OCI-M1 (cell line): ENCODE measurements at places on chromosomes 7 and 10.

GRCh38 chr7:17274551-17275245, 23.8 kb upstream of the AHR start:
- peak; percentile 87 for DNase-seq

- no peak for DNase-seq
Measured at GRCh38 chr7:55438757-55439525, 73.8 kb downstream of the LANCL2 start.

DNA sequence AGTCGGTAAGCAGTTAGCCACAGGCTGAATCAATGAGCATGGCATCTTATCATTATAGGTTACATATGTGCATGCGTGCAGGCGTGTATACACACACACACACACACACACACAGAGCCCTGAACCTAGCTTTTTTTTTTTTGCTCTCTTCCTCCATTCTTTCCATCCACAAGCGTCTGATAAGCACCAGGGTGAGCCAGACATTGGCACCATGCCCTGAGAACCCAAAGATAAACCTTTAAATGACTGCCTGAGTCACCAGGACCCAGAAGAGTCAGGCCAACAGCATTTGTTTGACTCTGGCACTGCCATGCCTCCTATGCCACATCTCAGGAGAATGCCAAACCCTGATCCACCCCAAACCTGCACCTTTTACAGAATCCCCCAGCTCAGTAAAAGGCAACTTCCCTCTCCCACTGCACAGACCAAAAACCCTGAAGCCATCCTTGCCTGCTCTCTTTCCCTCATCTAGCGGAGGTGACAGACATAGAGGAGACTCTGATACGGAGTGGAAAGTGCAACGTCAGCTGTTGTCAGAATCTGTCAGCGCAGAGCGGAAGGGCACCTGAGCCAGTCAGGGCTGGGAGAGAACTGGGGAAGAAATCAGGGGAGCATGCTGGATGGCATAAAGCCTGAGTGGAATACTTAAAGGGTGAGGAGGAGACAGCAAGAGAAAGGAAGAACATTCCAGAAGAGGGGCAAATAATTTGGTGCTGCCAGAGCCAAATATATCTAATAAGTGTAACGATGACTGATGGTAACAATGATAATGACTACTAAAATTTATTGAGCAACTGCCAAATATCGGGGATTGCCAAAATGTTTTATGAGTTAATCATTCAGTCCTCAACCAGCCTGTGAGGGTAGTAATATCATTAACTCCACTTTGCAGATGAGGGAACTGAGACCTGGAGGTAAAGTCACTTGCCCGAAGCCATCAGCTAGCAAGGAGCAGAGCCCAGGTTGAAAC, 3.2 kb downstream of the PARP12 start:
- peak; percentile 88 for DNase-seq

DNA sequence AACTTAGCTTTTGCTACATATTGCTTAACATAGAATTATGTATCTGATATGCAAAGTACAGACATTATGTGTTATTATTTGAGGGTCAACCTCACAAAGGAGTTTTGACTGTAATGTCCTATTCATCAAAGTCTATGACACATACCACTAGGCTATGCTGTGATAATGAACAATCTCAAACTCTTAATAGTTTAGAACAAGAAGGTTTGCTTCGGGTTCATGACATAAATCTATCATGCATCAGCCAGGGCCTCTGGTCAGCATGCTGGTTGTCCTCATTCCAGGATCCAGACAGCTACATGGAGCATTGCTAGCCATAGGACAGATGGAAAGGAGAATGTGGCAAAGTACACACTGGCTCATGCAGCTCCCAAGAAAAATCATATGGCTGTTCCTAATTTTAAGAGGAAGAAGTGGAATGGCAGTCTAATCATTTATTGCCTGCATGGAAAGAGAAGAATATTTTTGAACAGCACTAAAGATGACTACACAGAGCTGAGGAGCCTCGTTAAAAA, 332.1 kb downstream of the GPR158 start:
- no peak for DNase-seq

GRCh38 chr7:127189074-127189473, 63.7 kb downstream of the GRM8 start:
- peak; percentile 5 for DNase-seq

- DNase-seq: no peak
Measured at GRCh38 chr10:47443145-47443544, 40.8 kb downstream of the ANXA8 start.

- DNase-seq: no peak
Measured at GRCh38 chr7:138032186-138032585, 30.3 kb upstream of the CREB3L2 start.

DNA sequence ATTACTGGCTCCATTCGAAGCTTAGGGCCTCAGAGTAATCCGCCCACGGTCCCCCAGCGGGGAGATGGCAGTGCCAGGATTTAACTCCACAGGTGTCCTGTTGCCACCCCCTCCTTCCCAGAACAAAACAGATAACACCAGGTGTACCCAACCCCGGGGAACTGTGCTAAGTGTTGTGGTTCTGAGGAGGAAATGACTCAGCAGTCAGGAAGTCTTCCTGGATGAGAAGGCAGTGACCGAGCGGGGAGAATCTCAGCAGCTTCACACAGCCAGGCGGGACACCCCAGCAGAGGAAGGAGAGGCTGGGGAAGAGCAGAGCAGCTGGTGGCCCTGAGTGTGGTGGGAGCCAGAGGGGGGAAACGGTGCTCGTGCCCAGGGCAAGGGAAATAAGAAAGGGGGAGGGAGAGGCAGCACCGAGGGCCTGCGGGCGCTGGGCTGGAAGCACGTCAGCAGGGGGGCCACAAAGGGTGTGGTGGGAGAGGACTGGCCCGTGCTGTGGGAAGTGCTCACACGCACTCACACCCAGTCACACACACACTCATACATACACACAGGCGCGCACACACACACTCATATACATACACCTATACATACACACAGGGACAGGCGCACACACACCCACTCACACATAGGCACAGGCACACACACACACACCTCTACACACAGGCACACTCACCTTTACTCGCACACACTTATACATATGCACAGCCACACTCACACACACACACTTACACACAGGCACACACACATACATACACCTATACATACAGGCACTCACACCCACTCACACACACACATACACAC, 59.8 kb upstream of the CHST15 start:
- no peak for DNase-seq

DNA sequence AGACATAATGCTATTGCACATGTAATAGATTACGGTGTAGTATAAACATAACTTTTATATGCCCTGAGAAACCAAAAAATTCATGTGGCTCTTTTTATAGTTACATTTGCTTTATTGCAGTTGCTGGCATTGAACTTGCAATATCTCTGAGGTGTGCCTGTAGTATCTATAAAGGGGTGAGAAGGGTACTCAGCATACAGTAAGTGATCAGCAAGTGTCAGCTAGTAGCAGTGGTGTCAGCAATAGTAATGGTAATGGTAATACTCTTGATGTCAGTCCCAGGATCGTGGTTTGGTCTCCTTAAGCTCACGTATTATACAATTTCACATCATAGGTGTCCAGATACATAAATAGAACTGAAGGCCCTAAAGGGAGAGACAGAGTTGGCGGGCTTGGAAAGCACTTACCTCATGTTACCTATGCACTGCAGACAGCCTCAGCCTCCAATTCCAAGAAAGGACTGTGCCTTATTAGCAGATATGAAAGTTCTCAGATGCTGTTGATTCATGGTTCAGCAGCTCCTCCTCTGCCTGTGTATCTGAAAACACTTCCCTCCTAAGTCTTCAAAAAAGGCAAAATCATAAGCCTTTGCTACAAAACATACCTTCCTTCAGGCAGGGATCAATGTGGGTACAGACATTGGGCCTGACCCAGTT, 6.6 kb upstream of the GIMAP7 start:
- no peak for DNase-seq

DNA sequence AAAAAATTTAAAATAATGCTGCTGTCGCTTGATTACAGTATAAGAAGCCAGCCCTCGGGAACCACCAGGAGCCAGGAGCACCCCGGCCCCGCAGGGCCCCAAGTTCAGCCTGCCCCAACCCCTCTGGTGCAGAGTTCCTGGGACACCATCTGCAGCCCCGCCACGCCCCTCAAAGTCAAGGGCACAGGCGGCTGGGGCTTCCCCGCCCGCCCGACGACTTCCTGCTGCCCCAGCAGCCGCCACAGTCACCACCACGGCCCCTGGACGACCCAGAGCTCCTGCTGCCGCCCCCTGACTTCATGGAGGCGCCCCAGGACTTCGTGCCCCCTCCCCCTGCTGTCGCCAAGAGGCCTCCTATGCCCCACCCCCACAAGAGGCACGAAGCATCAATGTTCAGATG, 103.6 kb upstream of the PDSS1 start:
- no peak for DNase-seq

GRCh38 chr7:47332213-47332612, 249.7 kb downstream of the TNS3 start:
- DNase-seq: no peak

- no peak for DNase-seq
Measured at GRCh38 chr10:26829810-26830515, 30.8 kb downstream of the ABI1 start.

- DNase-seq: peak; percentile 10
Measured at GRCh38 chr10:108545921-108546320, 1377.4 kb downstream of the XPNPEP1 start.

- no peak for DNase-seq
Measured at GRCh38 chr7:41931263-41931646, 228.4 kb upstream of the INHBA start.

DNA sequence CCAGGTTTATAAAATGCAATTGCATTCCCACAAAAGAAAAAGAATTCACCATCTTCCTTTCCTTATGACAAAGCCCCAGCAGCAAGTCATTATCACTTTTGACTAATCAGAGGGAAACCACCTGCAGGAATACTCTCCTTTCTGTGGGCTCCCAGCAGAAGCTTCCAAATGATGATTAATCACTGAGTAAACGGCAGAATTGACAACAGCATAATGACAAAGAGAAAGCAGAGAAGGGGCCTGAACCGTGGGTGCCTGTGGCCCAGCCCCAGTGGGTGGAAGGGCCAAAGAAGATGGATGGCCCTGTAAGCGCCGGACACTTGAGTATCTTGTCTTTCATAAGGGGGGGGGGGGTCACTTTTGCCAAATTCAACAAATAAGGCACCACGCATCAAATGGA, 152.4 kb upstream of the NRBF2 start:
- no peak for DNase-seq

GRCh38 chr7:148334441-148334956, 256.1 kb upstream of the C7orf33 start:
- DNase-seq: no peak

DNA sequence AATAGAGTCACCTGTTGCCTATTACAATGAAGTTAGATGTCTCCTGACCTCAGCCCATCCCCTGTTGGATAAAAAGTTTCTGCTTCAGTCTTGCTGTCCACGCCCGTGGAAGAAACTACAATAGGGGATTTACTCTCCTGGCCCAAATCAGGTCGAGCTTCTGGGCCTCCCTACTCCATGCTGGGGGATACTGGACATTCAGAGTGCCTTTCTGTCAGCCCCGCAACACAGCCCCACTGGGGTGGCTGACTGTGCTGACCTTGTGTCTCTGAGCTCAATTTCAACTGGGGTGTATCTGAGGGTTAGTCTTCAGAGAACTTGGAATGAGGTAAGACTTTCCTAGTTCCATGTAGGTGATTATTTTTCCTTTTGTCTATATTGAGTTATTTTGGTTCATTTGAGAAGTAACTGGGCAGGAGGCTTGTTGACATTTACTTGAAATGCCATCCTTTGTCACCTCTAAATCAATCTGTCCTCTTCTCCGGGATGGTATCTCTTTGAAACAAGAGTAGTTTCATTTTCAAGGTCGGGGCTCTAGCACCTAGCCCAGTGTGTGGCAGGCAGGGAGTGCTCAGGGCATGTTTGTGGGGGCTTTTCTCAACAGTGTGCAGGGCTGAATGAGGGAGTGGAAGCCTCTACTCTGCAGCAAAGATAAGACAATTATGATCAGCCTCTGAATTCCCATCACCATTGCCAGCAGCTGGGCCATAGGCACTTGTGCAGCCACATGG, 17.7 kb upstream of the CXCL12 start:
- no peak for DNase-seq

- DNase-seq: no peak
Measured at GRCh38 chr10:50522908-50523307, 100.8 kb downstream of the SGMS1 start.

DNA sequence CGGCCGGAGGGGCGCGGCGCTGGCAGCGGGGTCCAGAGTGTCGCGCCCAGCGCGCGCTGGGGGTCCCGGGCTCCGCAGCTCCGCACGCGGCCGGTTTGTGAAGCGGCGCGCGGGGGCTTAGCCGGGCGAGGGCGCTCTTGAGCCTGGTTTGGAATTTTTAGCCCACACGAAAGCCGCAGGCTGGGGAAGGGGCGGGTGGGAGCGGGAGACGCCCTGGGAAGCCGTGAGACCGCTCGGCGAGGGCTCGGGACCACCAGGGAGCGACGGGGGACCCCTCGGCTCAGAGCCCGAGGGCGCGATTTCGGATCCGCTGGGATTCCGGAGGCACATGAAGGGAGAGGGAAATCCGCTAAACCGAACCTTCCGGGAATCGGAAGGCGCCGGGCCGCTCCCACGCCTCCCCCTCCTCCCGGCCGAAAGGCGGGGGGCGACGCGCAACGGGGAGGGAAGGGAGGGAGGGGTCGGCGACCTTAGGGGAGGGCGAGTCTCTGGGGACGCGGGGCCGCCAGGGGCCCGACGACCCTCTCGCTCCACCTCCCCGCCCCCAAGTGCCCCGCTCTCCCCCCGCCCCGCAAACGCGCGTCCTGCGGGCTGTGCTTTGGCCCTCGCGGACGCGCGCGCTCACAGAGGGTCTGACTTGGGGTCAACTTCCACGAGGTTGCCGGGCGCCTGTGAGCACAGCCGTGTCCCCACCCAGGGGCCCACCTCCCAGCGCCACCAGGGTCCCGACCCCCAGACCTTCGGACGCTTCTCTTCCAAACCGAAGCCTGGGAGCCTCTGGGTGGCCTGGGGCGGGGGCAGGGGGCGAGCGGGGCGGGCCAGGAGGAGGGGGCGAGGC, 5.1 kb upstream of the ELFN1 start:
- peak; percentile 65 for DNase-seq

DNA sequence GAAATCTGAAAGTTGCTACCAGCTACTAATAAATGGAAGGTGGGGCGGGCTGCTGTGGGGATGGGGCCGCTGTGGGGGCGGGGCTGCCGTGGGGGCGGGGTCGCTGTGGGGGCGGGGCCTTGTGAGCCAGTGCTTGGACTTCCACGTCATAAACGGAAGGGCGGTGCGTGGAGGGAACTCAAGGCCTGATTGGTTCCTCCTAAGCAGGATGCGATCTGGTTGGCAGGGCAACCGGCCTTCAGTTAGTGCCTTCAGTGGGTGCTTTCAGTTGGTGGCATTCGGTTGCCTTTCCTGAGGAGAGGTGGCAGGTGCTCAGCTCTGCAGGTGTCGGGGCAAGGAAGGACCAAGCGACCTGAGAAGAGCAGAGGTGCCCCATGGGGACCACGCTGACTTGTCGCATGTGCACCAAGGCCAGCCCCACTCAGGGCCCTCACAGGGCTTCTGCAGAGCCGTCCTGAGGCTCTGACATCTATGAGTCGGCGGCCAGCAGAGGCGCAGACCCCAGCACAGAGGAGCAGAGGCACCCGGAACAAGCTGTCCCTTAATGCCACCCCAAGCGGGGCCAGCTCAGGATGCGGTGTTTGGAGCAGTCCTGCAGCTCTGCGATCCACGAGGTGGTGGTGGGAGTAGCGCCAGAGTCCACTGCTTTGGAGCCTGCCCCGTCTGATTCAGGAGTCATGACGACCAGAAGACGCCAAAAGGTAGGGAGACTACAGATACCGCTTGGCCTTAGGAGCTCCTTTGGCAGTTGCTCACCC, 54.4 kb upstream of the PDSS1 start:
- DNase-seq: no peak
